Myocyte (in vitro differentiated cells): ENCODE measurements at places on chromosomes 5 and 9. TPM values are rescaled to one million over a fixed set of nuclear protein-coding genes. Genes with fewer than 3 reads are reported as not detected.

- DNase-seq: no peak
Measured at GRCh38 chr5:67363963-67364362, 167.4 kb upstream of the CD180 start.

- DNase-seq: no peak
Measured at GRCh38 chr5:89236900-89237299, 353.9 kb upstream of the MEF2C start.

DNA sequence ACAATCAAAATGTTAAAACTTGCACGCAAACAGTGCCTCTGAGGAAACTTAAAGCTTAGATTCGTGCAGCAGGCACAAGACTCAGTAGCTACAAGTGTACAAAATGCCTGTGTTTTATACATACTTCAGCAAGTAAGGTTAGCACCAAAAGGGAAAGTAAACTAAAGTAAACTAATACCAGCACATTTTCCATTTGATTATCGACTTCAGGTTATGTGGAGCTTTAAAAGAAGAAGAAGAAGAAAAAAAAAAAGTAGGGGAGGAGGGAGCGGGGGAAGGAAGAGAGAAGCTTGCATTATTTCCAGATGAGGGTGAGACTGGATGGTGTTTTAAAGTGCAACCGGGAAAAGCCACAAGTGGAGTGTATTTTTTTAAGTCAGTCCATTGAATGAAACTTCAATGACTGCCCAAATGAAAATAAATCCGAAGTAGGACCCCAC is 596 bp upstream of the ADAMTS6 start:
- peak; percentile 55 for DNase-seq

DNA sequence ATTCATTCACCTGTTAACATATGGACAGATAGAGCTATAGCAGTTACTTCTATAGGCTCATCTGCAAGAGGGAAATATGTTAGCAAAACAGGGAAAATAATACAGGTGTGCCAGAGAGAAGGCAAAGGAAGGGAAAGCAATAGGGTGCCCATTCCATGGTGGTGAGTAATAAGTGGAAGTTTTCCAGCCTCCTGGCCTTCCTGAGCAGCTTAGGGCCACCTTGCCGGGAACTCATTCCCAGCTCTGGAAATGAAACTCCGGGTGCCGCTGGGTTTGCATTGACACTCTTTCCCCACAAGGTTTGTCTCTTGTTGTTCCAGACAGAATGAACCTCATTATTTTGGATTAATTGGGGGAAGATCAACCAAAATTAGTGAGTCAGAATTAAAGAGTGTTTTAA is 58.4 kb downstream of the SLC1A3 start:
- no peak for DNase-seq

- DNase-seq: no peak
Measured at GRCh38 chr5:57671371-57671770, 188.8 kb upstream of the ACTBL2 start.

DNA sequence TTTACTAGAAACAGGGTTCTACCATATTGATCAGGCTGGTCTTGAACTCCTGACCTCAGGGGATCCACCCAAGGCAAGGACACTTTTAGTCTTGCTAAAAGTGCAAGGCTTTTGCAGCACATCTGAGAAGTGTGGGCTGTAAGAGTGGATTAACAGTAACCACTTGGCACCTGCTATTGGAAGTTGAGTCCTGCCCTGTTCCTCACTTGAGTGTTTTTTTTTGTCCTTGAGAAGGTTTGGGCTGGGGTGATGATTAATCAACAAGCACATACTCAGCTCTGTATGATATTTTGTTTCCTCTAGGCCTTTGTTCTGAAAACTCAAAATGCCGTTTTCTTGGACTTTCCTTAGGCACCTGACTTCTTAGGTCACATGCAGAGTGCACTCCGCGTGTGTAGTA is 37.4 kb downstream of the SNX30 start:
- DNase-seq: peak; percentile 27

DNA sequence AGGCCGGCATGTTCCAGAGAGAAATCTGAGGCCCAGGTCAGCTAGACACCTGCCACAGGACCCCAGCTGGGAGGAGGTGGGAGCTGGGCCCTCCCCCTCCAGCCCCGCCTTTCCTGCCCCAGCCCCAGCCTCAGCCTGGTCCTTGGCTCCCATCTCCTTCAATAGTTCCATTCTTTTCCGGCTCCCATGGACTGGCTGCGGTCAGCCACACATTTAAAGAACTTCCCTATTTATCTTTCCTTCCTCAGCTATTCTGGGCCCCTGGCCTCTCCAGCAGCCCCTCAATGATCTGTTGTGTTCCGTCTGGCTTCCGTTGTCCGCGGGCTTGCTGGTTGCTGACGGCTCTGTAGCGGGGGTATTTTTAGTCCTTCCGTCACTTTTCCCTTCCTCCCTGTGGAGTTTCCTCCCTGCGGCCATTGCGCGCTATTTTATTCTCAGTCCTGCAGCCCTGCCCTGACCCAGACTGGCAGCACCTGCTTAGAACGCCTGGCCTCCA is 73.8 kb downstream of the AMBP start:
- no peak for DNase-seq

DNA sequence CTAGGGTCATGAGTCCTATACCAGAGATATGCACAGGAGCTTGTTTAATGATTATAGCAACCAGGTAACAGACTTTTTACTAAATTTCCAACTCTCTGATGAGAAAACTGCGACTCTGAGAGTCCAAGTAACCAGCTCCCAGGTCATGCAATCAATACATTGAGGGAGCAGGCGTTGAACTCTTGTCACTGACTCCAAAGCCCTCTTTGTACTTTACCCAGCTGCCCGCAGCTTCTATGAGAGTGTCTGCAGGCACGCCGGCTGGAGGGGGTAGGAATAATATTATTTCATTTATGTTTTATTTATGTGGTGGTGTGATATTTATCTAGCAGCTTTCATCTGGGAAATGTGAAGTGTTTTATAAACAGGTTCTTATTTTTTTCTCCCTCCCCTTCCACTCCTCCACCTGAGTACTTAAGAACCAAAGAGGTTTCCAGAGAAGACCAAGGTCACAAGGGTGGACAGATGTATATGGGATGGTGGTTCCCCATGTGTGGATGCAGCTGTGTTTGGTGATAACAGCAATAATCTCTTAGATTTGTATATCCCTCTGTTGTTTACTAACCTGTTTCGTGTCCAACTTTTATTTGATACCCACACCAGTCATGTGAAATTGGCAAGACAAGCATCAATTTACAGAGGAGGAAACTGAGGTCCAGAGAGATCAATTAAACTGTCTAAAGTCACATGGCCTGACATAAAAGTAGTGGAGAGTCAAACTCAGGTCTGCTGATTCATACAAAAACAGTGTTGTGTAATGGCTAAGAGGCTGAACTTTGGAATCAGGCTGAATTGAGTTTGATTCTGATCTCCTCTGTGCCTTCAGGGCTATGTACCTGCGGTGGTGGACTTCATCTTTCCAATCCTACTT is 140.2 kb upstream of the TRIM32 start:
- DNase-seq: no peak

- DNase-seq: peak; percentile 50
Measured at GRCh38 chr5:16707869-16708192, 91.0 kb upstream of the RETREG1 start.

DNA sequence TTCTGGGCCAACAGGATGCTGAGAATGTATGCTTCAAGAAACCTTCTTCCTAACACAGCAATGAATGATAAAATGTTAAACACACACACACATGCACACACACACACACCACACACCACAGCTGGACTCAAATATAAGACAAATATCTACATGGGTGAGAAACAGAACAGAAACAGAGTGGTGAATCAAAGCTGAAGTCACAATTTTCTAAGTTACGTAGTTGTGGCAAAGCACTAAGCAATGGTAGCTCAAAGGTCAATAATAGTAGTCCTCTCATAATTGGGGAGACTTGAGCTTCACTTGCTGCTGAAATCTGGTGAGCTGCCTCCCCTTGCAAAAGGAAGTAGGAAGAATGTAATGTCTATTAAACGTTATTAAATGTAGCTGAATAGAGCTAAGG is 33.7 kb upstream of the ITGA1 start:
- DNase-seq: no peak

GRCh38 chr5:55600497-55601203 is 65.9 kb upstream of the PLPP1 start:
- DNase-seq: peak; percentile 45

- no peak for DNase-seq
Measured at GRCh38 chr5:151146061-151146460, 11.5 kb downstream of the ANXA6 start.

DNA sequence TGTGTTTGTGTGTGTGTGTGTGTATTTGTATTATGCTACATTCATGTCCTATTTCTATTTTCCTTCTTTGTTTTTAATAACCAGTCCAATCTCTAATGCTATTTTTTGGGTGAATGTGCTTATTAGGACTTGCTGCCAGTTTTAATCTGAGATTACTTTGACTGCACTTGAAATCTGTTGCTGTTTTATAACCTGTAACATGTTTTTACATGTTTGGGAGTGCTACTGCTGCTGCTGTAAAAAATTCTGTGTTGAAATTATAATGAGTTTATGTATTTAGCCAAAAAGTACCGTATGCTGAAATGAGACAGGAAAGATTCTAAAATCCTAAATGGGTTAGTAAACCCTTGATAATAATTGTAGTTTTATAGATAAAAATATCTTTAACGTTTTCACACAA is 104.7 kb upstream of the SSBP2 start:
- DNase-seq: no peak

- DNase-seq: no peak
Measured at GRCh38 chr5:9358961-9359685, 186.8 kb downstream of the SEMA5A start.

DNA sequence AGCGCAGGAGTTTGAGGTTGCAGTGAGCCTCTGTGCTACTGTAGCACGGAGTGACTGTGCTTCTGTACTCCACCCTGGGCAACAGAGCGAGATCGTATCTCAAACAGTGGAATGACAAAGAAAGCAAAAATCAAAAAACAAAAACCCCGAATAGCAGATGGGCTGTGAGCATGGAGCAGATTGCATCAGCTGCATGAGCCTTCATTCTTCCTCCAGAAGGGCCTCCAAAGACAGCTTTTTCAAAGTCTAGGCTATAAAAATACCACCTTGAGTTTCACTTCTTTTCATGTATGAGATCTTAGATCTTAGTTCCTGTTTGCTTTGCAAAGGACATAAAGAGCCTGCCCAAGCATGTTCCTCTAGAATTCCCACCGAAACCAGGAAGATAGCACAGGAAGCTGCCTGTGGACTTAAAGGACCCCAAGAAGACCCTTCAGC is 15.0 kb upstream of the HSPB3 start:
- no peak for DNase-seq

DNA sequence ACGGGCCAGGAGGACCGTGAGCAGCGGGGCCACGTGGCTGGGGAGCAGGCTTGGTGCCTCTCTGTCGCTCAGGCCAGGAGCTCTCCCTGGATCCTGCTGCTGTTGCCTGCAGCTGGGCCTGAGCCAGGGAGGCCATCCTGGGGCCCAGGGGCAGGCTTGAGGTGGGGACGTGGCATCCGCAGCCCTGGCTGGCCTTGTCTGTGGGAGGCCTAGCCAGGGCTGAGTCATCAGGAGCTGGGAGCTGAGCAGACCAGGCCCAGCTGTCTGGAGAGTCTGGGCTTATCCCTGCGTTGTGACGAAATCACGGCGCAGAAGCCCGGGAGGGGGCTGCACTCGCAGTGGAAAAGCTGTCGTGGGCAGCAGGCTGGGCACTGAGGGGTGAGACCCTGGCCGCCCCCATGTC is 138.8 kb upstream of the COL5A1 start:
- peak; percentile 98 for DNase-seq

- no peak for DNase-seq
Measured at GRCh38 chr5:21831145-21831787, 1021.9 kb downstream of the CDH12 start.

GRCh38 chr9:12760758-12761157 is 14.1 kb upstream of the LURAP1L start:
- DNase-seq: no peak

GRCh38 chr5:19874811-19875210 is 113.2 kb downstream of the CDH18 start:
- DNase-seq: no peak

GRCh38 chr9:3435732-3436131 is 90.1 kb downstream of the RFX3 start:
- peak; percentile 57 for DNase-seq

DNA sequence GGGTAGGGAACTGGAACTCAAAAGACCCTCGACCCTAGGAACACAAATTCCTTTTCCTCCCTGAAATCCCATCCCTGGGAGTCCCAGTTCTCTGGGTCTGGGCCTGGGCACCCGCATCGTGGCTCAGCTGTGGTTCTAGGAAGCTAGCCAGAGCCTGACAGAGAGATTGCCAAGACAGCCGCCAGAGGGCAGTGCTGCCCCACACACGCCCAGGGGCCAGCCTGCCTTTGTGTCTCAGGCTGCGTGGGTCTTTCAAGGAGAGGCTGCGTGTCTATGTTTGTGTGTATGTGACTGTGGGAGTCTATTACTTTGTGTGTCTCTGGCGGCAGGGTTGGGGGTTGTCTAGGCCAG is 32.0 kb upstream of the TTLL11 start:
- DNase-seq: peak; percentile 87

GRCh38 chr5:151872701-151873100 is 52.0 kb downstream of the GLRA1 start:
- DNase-seq: no peak

The SLC23A1 gene
- not detected in 2 replicates for total RNA-seq

The MAP1B gene
- 60.3 and 113 TPM in 2 replicates for total RNA-seq

The NIPAL4 gene
- 0.10 TPM in 1 of 2 replicates, not detected in the other for total RNA-seq

The CDKN2B gene
- total RNA-seq: 75.8 and 81.1 TPM in 2 replicates

The MTMR12 gene
- 21.8 and 22.5 TPM in 2 replicates for total RNA-seq

The PTPN3 gene
- total RNA-seq: 0.05 and 0.10 TPM in 2 replicates

The AQP3 gene
- 89.2 and 113 TPM in 2 replicates for total RNA-seq

The SHB gene
- 13.3 and 20.7 TPM in 2 replicates for total RNA-seq

The PFN3 gene
- not detected in 2 replicates for total RNA-seq

The FBP2 gene
- total RNA-seq: 0.32 TPM in 1 of 2 replicates, not detected in the other

The PKD2L2 gene
- not detected in 2 replicates for total RNA-seq
